ENCODE measurements at places on chromosomes 3 and 15.
A peak's percentile ranks its signal among the peaks of the same experiment; 100 is the strongest.

DNA sequence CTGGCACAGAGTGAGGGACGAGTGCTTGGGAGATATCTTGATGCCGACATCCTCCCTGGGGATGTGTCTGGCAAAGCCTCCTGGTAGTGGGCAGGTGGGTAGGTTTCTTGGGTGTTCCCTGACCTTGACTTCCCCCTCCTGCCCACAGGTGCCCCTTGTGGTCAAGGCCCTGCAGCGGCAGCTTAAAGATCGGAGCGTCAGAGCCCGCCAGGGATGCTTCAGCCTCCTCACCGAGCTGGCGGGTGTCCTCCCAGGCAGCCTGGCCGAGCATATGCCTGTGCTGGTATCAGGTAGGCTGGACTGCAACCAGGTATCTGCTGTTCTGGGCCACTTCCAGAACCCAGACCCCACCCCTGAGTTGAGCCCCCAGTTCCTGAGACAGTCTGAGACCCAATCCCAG lies 19.2 kb downstream of the CAND2 start:
- no peak for DNase-seq

- DNase-seq: no peak
These were observed 37.1 kb upstream of the SLC4A7 start for GRCh38 chr3:27521179-27521871.

DNA sequence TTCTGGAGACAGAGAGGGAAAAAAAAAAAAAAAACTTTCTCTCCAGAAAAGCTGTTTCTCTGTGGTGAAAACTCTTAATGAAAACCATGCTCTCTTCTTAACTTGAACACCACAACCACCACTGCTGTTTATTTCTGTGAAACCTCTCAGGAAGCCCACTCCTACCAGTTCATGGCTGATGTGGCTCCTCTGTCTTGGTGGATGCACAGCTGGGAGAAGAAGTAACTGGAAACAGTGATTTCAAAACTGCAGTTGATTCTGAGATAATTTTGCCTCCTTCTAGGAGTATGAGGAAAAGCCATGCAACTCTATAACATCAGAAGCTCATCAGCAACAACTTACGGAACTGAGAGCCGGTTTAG lies 40.2 kb upstream of the PYGO1 start:
- DNase-seq: no peak

- DNase-seq: no peak
These were observed at the start of gene DALRD3 for GRCh38 chr3:49017971-49018706. Gene DALRD3, minus strand, starts transcription at chr3:49018580. Its CDS starts 16 bp downstream, at chr3:49018564.

- no peak for DNase-seq
These were observed 553.1 kb upstream of the PPP2R3A start for GRCh38 chr3:135412475-135412874.

DNA sequence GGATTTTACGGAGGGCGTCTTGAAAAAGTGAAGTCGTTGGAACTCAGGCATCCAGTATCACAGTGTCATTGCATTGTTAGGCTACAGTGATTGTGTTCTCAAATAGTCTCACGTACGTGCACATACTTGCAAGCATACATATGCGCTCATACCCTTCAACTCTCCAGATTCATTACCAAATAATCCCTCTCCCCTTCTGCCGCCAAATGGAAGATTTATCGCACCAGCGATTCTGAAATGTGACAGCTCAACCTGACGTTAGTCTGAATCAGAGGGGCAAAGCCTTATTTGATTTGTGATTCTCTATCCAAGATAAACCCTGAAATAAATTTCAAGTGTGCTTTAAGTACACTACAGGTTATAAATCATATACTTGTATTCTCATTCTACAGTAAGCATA lies 119.4 kb downstream of the GADL1 start:
- no peak for DNase-seq

GRCh38 chr3:124663690-124664089 lies 66.6 kb upstream of the UMPS start:
- DNase-seq: no peak

GRCh38 chr3:143122608-143123352 lies 3.2 kb downstream of the CHST2 start:
- DNase-seq: no peak

GRCh38 chr15:41585127-41586047 lies 26.4 kb downstream of the TYRO3 start:
- DNase-seq: no peak

- DNase-seq: no peak
These were observed 10.5 kb downstream of the ACOX2 start for GRCh38 chr3:58526515-58526957.

DNA sequence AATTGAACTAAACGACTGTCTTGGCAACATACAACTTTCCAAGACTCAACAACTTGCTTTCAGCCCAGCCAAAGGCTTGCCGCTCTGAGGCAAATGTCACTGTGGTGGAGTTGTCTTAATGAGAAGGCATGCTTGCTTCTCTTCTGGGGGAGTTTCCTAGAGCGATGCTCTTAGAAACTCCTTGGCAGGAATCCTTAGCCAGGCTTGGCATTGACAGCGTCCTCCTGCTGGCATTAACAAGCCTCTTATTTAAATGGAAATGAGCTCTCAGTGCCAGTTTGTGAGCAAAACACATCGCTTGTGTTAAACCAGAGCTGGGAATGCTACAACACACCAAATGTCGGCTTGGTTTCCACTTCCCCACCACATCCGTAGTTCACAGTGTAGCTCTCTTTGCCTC lies 265.5 kb upstream of the TPRG1 start:
- no peak for DNase-seq

- peak; percentile 24 for DNase-seq
These were observed at the start of gene VIPR1 for GRCh38 chr3:42502429-42503250. Gene VIPR1, plus strand, starts transcription at chr3:42502643. Its CDS starts 93 bp downstream, at chr3:42502736.

DNA sequence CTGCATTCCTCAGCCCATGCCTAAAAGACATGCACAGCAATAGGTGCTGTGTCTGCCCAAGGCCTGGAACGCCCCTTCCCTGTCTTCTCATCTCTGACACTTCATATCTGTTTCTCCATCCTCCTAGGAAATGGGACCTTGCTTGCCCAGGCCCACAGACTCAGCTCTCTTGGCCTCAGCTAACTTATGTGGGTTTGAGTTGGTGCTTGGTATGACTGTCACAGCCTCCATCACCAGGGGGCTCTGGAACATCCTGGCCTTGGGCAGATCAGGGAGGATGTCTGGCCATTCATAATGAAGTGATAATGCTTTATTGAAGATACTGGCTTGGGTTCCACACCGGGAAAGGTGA lies 156.7 kb upstream of the SMAD3 start:
- DNase-seq: no peak

DNA sequence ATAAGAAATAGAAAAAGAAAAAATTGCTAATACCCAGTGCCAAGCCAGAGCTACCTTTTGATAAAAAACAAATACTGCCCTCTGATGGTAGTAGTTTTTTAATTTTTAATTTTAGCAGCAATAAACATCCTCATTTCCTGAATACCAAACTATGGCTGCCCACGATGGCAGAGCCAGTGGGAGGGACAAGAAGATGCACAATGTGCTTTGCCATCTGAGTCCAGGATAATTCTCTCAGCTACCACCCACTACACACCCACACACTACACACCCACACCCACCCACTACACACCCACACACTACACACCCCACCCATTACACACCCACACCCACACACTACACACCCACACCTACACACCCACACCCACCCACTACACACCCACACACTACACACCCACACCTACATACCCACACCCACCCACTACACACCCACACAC lies 17.8 kb downstream of the CEP19 start:
- DNase-seq: no peak

GRCh38 chr15:40389824-40390595 lies 7.5 kb downstream of the KNSTRN start:
- DNase-seq: no peak

DNA sequence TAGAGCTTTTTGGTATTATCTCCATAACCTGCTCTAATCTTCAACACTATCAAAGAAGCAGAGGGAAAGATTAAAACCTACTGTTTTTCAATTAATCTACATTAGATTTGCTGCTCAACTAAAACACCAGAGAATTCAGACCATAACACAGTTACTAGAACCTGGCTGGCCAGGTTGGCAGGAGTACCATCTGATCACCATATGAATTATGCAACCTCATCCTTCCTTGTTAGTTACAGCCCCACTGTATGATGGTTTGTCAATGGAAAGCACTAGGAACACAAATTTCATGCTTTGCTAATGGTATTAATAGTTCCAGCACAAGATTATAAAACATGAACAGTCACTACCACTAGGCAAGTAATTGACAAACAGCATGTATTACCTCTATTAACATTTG lies 5.8 kb downstream of the NPHP3 start:
- DNase-seq: no peak

- no peak for DNase-seq
These were observed 26.1 kb downstream of the LOXL1 start for GRCh38 chr15:73952171-73952912.

DNA sequence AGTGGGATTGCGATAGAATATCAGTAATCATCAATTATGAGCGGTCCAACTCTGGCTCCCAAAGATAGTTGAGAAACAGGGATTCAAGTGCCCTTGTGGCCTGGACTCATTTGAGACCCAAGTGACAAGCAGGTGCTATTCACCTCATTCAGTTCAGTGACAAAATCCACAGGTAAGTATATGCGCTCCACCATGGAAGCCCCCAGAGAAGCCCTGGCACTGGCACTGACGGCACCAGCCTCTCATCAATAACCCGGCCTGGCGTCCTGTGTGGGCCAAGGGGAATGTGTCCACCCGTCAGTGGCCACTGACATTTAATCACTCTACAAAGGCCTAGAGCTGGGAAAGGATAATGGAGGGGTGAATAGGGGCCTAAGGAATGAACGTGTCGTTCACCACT lies 117.2 kb downstream of the ADCY5 start:
- no peak for DNase-seq

DNA sequence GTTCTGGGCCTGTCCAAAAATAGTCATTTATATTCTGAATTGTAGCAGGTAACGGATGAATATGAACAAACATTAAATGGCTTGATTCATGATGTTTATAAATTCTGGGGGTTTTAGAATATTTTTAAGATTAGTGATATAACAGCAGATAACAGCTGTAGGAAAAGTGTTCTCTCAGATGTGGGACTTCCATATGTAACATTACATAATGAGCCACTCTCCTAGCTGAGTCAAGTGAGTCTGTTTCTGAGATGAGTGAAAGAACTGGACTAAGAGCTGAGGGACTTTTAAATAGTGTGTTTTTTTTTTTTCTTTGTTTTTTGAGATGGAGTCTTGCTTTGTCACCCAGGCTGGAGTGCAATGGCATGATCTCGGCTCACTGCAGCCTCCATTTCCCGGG lies 13.9 kb downstream of the YEATS2 start:
- DNase-seq: no peak

DNA sequence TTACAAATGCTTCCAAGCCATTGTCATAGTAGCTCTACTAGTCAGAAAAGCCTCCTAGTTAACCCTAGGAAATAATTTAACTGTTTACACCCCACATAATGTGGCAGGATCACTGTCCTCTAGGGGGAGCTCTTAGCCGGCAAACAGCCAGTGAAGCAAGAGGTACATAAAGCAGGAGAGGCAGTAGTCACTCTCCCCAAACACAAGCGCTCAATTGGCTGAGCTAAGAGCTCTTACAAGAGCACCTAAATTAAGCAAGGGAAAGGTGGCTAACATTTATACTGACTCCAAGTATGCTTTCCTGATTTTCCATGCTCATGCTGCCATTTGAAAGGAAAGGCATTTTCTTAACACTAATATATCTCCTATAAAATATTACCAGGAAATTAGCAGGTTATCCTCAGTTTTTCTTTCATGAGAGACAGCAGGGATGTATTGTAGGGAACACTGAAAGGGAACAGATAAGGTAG lies 37.6 kb downstream of the NCEH1 start:
- no peak for DNase-seq

- no peak for DNase-seq
These were observed 313.2 kb downstream of the POLQ start for GRCh38 chr3:121232309-121233225.

DNA sequence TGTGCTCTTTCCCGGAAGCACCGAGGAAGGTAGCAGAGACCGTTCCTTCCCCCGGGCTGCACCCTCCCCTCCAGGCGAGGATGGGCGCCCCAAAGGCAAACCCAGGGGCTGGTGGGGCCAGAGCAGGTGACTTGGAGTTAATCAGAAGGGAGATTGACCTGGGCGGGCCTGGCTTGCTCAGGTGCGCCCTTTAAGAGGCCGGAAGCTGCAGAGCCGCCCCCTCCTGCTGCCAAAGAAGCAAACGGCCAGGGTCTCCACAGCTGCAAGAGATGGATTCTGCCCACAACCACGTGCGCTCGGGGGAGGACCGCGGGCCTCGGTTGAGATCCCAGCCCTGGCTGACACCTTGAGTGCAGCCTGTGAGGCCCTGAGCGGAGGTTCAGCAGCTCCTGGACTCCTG lies 218.2 kb upstream of the NAALADL2 start:
- DNase-seq: no peak

DNA sequence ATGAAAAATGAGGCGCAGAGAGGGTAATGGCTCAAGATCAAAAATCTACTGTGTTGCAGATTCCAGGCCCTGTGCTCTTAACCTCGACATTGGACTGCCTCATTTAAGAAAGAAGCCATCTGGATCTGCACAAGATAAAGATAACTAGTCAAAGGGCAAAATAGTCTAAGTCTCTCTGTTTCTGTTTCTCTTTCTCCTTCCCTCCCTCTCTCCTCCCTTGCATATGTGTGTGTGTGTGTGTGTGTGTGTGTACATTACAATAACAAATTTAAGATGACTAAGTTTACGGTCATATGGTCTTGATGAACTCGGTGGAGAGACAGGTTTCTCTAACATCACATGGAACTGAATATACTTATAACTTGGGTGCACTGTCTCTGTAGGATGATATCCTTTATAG lies 69.2 kb downstream of the MEIS2 start:
- DNase-seq: no peak

- no peak for DNase-seq
These were observed 40.9 kb downstream of the CPN2 start for GRCh38 chr3:194310060-194310835.

DNA sequence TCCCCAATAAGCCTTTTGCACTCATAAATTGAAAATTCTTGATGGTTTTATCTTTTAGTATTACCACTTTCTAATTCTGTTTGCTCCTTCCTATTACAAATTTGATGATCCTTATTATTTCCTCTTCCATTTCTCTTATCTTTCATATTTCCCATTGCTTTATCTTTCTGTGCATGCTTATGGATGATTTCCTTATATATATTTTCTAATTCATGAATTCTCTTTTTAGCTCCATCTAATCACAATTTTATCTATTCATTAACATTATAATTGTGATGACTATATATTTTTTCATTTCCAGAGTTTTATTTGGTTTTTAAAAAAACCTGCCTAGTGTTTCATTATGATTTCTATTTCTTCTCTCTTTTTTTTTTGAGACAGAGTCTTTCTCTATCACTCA lies 17.9 kb downstream of the FOXL2NB start:
- DNase-seq: no peak

DNA sequence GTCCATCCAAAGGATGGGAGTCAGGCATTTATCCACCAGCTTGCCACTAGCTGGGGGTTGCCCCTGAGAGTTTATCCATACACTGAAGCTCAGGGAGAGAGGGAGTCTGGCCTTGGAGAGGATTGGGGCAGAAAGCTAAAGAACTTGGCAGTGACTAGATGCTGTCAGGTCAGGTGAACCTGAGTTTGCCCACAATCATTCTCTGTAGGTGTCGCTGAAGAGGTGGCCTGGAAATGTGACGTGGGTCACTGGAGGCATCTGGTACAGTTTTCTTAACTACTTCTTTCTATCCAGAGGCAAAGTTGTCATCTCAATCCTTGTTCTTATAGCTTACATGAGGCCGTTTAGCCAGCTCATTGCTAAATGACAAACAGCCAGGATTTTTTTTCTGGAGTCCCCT lies 298.0 kb upstream of the CTNNB1 start:
- no peak for DNase-seq

GRCh38 chr15:82044373-82045178 lies 1.2 kb downstream of the MEX3B start:
- no peak for DNase-seq
